ENCODE measurements at places on chromosomes 1 and 21.

GRCh38 chr1:5338466-5338865 is 653.8 kb downstream of the NPHP4 start:
- no peak for DNase-seq

DNA sequence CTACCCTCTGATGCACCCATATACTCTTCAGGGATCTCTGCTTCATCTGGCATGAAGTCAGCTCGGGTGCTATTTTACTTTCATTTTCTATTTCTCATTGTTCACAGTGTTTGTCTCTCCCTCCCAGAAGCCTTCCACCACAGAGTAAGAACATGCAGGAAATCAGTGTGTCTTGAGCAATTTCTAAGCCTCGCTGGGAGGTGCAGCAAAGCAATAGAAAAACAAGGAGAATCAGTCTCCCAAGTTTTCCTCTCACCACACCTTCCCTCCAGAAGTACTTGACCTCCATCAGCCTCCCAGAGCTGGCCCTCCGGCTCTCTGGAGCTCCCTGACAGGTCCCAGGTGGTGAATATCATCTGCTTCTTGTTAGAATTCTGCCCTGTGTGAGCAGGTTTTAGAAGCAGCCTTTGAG is 594.7 kb upstream of the CAMK1G start:
- peak; percentile 63 for DNase-seq

DNA sequence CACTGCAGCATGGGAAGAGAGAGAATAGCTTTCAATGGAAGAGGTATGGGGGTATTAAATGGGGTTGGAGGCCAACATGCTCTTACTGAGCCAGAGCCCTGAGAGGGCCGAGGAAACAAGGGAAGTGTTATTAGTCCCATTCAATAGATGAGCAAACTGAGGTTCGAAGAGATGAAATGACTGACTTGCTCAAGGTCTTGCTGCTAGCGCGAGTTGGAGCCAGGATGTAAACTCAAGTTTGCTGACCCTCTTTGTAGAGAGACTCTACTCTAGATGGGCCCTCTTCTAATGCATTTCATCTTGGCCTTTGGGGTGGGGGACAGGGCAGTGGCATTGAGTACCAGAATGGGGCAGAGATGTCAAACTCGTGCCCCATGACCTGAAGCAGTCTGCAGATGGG is 319.5 kb downstream of the RPS6KC1 start:
- no peak for DNase-seq

DNA sequence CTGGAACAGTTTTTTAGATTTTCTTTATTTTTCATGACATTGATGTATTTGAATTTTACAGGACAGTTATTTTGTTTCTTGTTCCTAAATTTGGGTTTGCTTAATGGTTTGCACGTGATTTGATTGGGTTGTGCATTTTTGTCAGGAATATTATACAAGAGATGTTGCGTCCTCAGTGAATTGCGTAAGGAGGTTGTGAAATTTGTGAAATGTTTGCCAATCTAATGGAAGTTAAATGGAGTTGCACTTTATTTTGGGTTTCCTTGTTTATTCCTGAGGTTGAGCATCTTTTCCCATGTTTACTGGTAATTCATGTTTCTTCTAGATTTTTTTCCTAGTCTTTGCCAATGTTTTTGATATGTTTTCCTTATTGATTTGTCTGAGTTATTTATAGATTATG is 19.9 kb downstream of the ZNF648 start:
- DNase-seq = no peak

DNA sequence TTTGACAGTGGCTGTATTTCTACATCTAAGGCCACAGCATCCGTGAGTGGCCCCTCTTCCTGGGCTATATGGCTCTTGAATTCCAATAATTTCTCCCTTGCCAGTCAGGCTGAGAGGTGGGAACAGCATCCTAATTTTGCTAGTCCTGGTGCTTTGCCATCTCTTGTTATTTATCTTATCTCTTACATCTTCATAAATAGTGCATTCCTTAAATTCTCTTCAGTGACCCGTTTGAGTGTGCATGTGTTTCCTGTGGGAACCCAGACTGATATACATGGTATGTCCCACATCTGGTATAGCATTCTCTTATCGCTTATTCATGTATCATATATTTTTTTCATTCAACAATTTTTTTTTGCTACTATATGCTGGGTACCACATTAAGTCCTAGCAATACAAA is 9.9 kb downstream of the S100A11 start:
- no peak for DNase-seq

GRCh38 chr1:205585169-205585834 is 46.5 kb downstream of the ELK4 start:
- no peak for DNase-seq

GRCh38 chr1:89451011-89451410 is 73.6 kb upstream of the LRRC8B start:
- DNase-seq = no peak

DNA sequence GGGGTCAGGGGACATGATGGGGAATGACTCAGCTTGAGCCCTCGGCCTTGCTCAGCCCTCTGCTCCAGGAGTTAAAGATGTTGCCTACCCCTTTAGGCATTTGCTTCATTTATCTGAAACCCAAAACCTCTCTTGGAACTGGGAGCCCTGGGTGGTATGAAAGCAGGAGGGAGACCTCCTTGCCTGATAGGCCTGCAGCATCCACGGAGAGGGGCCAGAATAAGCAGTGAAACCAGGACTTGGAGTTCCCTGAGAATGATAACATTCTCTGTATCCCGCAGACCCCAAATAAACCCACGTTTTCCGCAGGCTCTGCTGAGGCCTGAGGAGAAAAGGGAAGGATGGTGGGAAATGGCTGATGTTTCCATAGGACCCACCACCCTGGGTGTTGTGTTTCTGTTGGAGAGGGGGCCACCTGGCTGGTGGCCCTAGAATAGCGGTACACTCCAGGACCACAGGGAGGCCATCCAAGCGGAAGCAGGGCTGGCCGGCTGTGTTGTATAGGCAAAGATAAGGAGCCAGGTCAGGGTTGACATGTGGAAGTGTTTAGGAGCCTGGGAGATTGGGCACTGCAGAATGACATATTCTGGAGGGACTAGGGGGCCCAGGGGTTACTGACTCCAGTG is 77.4 kb downstream of the FOXD2 start:
- DNase-seq = no peak

GRCh38 chr1:3683992-3684391 is 31.7 kb downstream of the TP73 start:
- DNase-seq = no peak

- no peak for DNase-seq
Measured at GRCh38 chr1:58883888-58884482, 100.1 kb upstream of the JUN start.

GRCh38 chr21:45208627-45208951 is 79.1 kb downstream of the POFUT2 start:
- DNase-seq = no peak

GRCh38 chr1:183554577-183554976 is 35.7 kb downstream of the NCF2 start:
- DNase-seq = no peak

- peak; percentile 49 for DNase-seq
Measured at GRCh38 chr1:60762911-60763310, 319.4 kb upstream of the NFIA start.

DNA sequence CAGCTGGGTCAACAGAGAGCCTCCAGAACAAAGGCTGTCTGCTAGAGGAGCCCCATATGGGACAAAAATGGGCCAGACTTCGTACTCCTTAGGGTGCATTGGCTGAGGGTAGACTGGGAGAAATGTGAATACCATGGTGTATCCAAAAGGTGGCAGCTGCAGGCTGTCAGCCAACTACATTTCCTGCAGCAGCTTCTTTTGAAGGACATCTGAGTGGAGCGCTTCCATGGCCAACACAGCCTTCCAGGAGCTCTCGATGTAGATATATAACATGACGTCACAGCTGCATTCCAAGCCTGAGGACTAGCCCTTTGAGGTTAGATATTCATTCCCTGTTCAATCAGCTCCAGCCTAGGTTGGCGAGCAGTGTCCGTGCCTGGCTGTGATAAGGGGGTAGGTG is 107.7 kb downstream of the MAB21L3 start:
- no peak for DNase-seq

DNA sequence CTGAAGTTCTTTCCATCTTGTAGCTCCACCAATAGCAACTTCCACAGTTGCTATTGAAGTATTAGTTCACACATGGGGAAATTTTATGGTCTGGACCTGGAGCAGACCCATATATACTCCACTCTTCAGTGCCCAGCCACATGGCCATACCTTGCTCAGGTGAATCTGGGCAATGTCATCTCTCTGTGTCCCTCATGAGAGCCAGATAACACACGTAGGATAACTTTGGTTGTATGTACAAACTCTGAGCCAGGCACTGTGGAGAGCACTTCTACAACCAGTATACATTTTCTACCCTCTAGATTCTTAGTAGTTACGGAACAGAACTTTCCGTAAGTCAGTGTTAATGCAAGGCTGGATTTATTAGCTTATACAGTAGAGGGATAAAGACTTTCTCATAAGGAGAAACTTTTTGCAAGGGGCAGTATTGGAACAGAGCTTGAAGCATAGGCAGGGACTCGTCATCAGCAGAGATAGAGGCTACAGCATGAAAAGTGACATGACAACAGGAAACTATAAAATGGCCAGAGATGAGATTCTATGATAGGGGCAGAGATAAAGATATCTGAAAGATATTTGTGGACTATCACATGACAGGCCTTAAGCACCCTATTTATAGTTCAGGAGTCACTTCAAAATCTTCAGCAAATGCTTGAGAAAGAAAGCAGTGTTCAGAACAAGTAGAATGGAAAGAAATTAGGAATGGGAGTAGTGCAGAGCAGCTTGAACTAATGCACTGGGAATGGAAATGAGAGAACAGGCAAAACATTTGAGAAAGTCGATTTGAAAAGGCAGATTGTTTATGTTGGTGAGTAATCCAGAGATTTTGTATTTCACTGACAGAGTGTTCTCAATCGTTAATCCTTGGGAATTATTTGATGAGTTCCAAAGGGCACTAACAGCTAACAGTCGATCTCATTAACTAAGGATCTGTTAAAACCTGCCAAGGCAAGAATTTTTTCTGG is 481.8 kb downstream of the USP25 start:
- peak; percentile 14 for DNase-seq
